ENCODE measurements at places on chromosomes 16 and 17.

- peak; percentile 64 for DNase-seq
Observed at GRCh38 chr17:40191237-40192208, 14.3 kb downstream of the RAPGEFL1 start.

DNA sequence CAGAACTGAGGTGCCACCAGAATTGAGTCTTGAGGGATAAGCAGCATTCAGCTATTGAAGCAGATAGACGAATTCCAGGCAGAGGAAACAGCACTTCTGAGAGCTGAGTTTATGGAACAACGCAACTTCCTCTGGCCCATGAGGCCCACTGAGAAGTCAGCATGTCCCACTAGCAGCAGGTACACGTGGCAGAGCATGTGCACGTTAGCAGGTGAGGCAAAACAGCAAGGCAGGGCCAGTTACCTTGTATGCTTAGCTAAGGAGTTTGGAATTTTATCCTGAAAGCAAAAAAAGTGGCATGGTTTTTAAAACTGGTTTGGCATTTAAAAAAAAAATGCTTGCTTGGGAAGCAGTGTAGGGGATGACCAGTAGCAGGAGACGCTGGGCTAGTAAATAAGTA is 305.6 kb downstream of the CPPED1 start:
- DNase-seq = no peak

- DNase-seq = no peak
Observed at GRCh38 chr17:66580956-66581391, 253.9 kb upstream of the CACNG5 start.

- no peak for DNase-seq
Observed at GRCh38 chr16:54291656-54292487, 5.3 kb upstream of the IRX3 start.

DNA sequence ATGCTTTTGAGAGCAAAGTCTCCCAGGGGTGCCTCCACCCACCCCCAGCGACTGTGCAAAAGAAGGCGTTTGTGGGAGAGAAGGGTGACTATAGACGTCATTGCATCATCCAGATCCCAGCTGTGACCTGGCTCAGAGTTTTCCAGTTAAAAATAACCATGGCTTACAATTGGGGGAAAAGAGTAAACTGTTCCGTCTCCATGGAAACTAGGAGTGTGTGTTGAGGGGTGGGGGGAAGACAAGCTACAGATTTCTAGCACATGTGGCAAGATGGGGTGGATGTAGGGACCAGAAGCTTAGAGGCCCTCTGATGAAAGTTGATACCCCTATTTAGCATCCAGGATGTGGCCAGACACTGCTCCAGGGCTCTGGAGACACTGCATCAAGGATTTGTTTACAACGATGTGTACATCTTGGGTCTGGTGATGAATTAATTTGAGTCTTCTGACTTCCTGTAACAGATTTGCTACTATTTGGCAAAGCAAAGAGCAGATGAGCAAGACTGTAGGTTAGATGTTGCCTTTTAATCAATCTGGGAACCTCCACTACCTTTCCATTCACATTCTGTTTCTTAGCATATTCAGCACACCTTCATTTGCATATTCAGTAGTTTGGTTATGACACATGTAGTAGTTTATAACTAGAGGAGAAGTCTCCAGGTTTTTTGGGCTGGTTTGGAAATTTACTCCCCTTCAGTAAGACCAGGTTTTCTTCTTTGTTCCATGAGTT is 6.2 kb upstream of the DUSP14 start:
- DNase-seq = no peak

Measured in CD4-positive, alpha-beta T cell treated with Interleukin-21 for 1 hour (primary cell).